Gastroesophageal sphincter (tissue), 4 donors: ENCODE measurements at places on chromosomes 1 and 21. TPM values are rescaled to one million over a fixed set of nuclear protein-coding genes. Genes with fewer than 3 reads are reported as not detected.

The CSF3R gene
- total RNA-seq: 5.4 TPM

The AMY1B gene
- not detected for total RNA-seq

DNA sequence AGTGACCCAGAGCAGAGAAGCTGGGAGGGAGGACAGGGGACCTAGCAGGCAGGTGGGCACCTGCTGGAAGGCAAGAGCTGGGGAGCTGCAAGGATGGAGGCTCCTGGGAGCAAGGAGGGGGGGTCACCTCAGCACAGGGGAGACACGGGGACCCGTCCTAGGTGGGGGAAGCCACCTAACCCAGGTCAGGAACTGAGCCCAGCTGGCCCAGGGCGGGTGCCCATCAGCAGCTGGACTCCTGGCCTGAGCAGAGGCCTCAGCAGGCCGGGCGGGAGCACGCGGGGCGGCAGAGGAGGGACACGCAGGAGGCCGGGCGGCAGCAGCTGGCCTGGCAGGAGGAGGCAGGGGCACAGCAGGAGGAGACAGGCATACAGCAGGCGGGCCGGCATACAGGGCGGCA is 949 bp downstream of the KRTAP10-1 start:
- ATAC-seq: no peak

DNA sequence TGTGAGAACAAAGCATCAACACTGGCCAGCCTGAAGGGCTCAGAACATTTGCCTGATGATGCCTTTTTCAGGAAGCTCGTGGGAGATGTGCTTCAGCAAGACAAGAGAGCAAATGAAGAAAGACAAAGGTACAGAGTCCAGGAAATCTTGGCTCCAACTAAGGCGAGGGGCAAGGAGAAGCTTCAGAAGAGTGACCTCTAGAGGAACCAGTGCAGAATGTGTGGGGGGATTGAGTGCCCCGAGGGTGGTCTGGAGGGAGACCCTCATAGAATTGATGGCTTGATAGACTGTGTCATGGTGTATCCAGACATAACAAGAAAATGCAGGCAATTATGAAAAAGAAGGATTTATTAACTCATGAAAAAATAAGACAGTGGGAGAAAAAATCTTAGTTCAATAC is 15.3 kb upstream of the NLRP3 start:
- ATAC-seq: no peak

DNA sequence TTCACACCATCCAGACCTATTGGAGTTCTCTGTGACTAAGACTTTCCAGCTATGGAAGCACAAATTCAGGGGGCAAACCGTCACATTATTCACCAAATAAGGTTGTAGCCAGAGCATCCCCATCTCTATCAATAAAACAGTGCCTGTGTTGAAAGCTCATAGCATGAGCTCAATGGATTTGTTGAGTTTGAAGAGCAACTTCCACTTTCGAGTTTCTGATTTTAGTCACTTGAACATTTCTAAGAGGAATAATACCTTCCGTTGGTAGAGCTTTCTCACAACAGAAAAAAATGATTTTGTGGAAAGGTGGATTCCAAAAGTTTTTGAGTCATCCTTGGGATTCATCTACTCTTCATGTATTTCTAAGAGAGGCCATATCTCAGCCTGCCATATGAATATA is 13.0 kb upstream of the ELAVL4 start:
- ATAC-seq: no peak

DNA sequence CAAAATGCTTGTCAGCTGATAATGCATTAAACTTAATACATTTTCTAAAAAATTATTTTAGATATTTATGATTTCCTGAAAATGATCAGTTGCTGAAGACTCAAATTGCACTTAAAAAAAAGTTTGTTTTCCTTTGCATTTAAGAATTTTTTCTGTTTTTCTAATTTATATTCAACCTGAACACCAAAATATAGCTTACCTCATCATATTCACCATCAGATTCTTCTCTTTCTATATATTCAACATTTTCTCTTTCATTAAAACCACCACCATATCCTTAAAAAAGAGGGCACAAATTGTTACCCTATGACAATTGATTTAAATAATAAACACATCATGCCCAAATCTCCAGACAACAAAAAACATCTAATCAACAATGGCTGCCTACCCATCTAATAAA is 8.6 kb downstream of the ZRANB2 start:
- no peak for ATAC-seq

DNA sequence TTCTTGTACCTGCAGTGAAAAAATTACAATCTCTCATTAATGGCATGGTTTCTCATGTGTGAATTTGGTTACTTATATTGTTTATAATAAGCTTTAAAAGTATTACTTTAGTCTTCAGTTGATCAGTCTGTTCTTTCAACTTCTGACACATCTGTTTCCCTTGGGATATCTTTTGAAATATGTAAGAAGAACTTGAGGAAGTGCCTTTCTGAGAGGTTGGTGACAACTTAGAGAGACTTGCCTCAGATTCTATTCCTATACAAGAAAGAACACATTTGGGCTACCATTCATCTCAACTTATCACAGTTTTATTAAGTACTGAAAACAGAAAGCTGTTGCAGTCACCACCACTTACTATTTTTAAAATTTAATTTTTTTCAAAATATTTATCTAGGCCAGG is 8.1 kb downstream of the AKNAD1 start:
- ATAC-seq: no peak
